ENCODE measurements at places on chromosomes 16 and 17. TPM values are rescaled to one million over a fixed set of nuclear protein-coding genes. Genes with fewer than 3 reads are reported as not detected.

DNA sequence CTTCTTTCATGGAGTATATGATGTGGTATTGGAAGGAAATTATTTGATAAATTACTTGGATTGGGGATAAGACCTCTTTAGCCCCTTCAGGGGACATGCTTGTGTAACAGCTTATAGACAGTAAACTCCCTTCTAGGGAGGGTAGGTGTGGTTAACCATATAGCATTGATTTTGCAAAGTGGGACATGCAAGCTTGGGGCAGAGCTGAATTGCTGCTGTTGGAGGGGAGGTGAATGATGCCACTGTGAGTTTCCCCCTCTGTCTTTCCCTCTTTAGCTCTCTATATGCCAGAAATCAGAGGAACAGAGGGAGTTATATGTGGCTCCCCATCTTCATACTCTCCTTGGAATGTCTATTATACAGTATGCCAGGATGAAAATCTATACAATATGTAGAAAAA, 54.7 kb downstream of the WSCD1 start:
- no peaks in the 10 kb centered on the region for H3K4me1 ChIP-seq
- H3K27me3 ChIP-seq, result no peaks in the 10 kb centered on the region
- no peaks in the 10 kb centered on the region for H3K36me3 ChIP-seq

- DNase-seq, result no peak
- H3K4me1 ChIP-seq, result peaks cover 36% of the 10 kb centered on the region
- H3K4me3 ChIP-seq, result no peak overlapping the region
- peak overlapping the region; percentile 34 for H3K27ac ChIP-seq
Measured at GRCh38 chr17:81888105-81888987, 3.0 kb downstream of the ALYREF start.

GRCh38 chr16:87431926-87432325, 39.8 kb downstream of the MAP1LC3B start:
- no peak overlapping the region for H3K4me3 ChIP-seq
- peaks cover 33% of the 10 kb centered on the region for H3K27me3 ChIP-seq
- no peak for DNase-seq
- H3K36me3 ChIP-seq, result no peaks in the 10 kb centered on the region
- no peak overlapping the region for H3K27ac ChIP-seq

- peaks cover 9% of the 10 kb centered on the region for H3K27me3 ChIP-seq
- H3K36me3 ChIP-seq, result no peaks in the 10 kb centered on the region
- H3K27ac ChIP-seq, result no peak overlapping the region
- DNase-seq, result no peak
Measured at GRCh38 chr17:78610951-78611511, 33.8 kb upstream of the DNAH17 start.

DNA sequence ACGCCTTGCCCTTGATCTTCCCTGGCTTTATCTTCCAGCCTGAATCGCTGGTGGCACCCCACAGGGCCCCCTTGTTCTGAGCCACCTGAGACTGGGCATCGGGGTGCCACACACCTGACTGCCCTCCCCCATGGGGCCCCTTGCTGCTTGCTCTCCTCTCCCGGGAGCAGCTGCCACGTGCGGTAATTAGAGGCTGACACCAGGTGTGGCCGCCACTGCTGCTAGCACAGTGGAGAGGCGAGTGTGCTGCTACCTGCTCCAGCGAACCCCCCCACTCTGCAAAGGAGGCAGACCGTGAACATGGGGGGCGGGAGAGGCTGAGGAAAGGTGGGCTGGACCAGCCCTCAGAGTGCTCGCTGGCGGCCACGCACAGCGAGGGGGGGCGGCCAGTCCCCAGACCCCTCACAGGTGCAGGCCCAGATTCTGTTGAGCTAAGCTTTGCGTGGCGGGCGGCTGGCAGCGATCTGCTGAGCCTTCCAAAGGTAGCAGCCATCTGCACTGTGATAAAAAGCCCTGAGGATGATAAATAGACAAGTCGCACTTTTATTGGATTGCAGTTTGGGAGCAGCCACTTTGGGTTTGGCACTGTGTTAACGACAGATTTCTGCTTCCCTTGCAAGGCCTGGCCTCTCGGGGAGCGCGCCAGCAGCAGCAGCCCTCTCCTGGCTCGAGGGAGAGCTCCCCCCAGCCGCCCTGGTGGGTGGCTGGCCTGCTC, 167.9 kb upstream of the GSE1 start:
- no peaks in the 10 kb centered on the region for H3K27me3 ChIP-seq
- H3K36me3 ChIP-seq, result no peaks in the 10 kb centered on the region
- DNase-seq, result no peak
- peaks cover 15% of the 10 kb centered on the region for H3K4me1 ChIP-seq
- H3K4me3 ChIP-seq, result no peak overlapping the region

- peak; percentile 61 for DNase-seq
- no peak overlapping the region for H3K27ac ChIP-seq
Measured at GRCh38 chr16:87550495-87550961, 51.8 kb upstream of the JPH3 start.

Gene PMM2
- 36.4 TPM for total RNA-seq

Gene KIF19
- 1.6 TPM for total RNA-seq
